ENCODE measurements at places on chromosomes 11 and 22. TPM values are rescaled to one million over a fixed set of nuclear protein-coding genes. Genes with fewer than 3 reads are reported as not detected.

The ART1 gene
- total RNA-seq: not detected

The UVRAG gene
- total RNA-seq: 18.6 TPM

The EHF gene
- 85.7 TPM for total RNA-seq

The DLAT gene
- 27.8 TPM for total RNA-seq

The LRRC10B gene
- total RNA-seq: 1.1 TPM

- H3K27ac ChIP-seq: no peak overlapping the region
- no peaks in the 10 kb centered on the region for H3K27me3 ChIP-seq
- no peaks in the 10 kb centered on the region for H3K36me3 ChIP-seq
- H3K4me3 ChIP-seq: no peak overlapping the region
- DNase-seq: no peak
These were observed 92.0 kb downstream of the JRKL start for GRCh38 chr11:96481771-96482170.

DNA sequence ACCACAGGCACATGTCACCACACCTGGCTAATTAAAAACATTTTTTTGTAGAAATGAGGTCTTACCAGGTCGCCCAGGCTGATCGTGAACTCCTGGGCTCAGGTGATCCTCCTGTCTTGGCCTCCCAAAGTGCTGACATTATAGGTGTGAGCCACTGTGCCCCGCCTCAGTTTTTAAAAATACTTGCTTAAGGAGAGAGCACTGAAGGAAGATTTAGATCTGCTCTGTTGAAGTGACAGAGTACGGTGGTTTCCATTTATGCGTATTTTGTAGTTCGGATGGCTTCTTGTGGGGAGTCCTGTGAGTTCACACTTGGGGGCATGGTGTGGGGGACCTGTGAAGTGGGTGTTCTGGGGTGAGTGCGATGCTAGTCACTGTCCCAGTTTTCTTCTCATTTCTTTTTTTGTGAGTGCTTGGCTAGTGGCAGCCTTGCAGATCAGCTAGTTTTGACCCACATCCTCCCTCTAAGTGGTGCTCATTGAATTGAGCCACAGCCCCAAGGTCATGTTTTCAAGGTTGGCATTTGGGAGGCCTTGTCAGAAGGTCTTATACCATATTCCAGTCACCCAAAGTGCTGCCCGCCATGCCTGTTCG lies 31.5 kb downstream of the PTPRJ start:
- H3K36me3 ChIP-seq: no peaks in the 10 kb centered on the region
- no peak for DNase-seq
- no peaks in the 10 kb centered on the region for H3K27me3 ChIP-seq
- no peak overlapping the region for H3K4me3 ChIP-seq

GRCh38 chr11:66719111-66719872 lies 9.7 kb downstream of the SPTBN2 start:
- H3K36me3 ChIP-seq: 0 out of 2 replicates have a peak, but pooled peaks cover 3% of the 10 kb centered on the region
- DNase-seq: no peak
- H3K4me3 ChIP-seq: no peak overlapping the region
- no peaks in the 10 kb centered on the region for H3K27me3 ChIP-seq
- peaks cover 61% of the 10 kb centered on the region for H3K4me1 ChIP-seq

DNA sequence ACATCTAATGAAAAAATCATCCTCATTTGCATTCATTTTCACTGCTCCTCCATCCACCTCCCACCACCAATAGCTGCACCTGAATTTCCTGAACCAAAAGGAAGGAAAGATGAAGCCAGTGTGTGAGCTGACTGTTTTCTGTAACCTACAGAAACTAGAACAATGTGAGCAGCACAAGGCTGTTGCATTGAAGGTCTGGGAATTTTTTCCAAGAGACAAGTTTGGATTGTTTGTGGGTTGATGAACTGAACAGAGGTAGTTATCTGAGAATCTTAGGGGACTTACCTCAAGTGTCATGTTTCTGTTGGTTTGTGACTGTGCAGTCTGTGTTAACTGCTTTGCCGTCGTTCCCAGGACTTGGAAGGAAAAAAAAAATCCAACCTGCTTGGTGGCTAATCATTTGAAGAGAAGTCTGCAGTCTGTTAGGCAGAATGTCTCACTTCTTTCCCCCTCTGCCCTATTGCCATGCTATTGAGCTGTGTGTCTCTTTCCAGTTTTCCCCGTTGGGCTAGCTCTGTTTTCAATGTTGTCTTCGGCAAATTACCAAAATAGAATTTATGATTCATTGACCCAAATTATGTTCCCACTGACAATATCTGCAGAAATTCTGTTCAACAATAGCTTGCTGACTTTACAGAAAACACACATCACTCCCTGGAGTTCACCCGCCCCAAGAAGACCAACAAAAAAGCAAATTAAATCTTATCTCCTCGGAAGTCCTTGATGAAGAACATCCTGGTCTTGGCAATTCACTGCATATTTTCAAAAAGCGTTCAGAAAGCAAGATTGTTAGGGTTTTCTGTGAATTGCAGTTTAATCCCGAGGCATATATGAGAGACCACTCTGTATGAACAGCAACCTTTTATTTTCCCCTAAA lies 76.0 kb downstream of the SC5D start:
- peaks cover 94% of the 10 kb centered on the region for H3K27me3 ChIP-seq
- no peak overlapping the region for H3K4me3 ChIP-seq
- H3K36me3 ChIP-seq: no peaks in the 10 kb centered on the region

Measured in PC-9 (cell line).